ENCODE measurements at places on chromosomes 7 and 10.

- DNase-seq: no peak
Observed at GRCh38 chr10:110481919-110482318, 15.8 kb upstream of the DUSP5 start.

- no peak for DNase-seq
Observed at GRCh38 chr7:34036972-34037792, 131.8 kb downstream of the BMPER start.

DNA sequence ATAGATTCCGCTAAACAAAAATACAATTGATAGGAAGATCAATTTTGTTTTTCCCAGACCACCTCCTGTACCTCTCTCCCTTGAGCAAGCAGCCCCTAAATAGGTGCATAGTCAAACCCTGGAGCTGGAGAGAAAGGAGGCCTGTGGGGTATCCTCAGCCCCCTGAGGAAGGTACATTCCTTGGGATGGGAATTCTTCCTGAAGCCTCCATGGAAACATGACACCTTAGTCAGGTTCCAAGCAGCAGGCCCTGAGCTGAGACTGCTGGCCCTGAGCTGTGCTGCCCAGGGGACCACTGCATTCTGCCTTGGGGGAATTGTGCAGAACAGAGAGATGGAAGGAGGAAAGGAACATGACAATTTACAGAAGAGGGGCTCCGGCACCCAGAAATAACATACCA lies 7.4 kb downstream of the HNRNPF start:
- DNase-seq: no peak

DNA sequence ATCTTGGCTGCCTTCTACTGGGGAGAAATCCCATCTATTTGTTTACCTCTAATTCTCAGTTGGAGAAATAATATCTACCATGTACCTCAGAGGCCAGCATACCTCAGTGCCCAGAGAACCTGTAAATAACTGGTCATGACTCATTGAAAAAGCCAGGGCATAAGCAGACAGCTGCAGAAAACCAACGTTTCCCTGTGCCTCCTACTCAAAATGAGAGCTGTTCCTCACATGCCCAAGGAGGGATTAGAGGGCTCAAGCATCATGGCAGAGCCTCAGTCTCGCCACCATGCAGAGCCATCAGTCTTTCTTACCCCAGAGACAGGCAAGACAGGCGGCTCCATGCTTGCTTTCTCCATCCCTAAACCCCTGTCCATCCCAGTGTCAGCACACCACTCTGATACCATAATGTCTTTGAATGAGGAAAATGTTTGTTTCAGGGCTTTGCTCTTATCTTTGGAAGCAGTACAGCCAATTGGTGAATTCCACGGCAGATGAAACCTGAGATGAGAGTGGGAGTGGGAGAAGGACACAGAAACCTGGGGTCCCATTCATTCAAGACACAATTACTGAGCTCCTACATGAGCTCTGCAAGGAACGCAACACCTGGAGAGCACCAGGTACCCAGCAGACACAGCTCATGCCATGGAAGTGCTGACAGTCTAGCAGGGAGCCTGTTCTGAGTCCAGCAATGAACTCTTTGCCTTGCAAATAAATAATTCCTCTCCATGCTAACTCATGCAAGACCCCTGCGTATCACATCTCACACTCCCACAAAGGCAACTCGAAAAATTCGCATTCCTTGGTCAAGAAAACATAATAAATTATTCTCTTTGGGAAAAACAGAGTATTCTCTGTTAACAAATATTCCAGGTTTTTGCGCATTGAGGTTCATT lies 21.1 kb downstream of the PON1 start:
- no peak for DNase-seq

DNA sequence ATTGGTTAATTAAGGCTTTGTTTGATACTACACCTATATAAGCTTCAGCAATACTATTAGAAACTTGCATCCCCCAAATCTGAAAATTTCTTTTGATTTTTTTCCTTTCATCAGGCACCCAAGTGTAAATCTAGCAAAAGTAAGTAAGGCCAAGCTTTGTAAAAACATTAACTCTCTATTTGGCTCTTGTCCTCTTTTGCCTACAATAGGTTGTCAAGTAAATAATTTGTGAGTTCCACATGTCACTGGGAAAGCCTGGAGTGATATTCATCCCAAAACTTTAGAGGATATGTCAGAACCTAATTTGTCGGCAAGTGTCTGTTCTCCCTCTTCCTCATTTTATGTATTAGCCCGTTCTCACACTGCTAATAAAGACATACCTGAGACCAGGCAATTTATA lies 492.4 kb downstream of the IPMK start:
- DNase-seq: no peak

GRCh38 chr7:16232273-16232672 lies 189.1 kb downstream of the CRPPA start:
- DNase-seq: no peak

GRCh38 chr7:26937939-26938623 lies 73.7 kb upstream of the SKAP2 start:
- DNase-seq: no peak

DNA sequence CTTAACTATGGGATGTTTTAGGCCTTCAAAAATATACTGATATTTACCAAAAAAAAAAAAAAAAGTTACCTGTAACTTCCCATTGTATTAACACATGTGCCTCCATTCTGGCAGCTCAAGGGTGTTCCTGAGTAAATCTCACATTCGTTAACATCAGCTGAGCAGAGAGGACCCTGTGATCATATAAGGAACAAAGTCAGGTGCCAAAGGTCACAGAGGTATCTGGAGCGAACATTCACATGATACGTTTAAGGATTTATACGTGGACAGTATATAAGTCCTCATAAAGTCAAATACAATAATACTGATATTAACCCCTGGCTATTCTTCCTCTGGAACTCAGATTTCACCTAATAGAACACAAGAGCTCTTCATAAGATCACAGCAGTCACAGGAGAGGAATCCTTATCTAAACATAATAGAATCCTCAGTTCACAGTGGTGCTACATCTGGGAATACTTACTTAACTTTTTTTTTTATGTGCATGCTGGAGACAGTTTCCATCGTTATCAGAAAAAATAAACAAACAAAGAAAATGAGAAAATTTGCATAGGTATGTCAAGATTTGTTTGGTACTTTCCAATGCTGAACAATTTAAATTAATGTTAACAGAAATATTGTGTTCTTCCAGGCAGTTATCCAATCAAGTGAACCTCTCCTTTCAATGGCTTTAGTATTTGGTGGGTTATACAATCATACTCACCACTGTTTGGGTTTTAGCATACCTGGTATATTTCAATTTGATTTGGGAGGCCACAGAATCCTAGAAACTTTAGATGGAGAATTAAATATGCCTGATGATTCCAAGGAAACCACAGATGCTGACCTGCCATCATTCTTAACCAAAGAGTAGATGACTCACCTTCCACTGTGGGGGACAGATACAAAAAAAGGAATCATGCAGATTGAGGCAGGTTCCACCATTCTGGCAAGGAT lies 6.6 kb downstream of the CUBN start:
- DNase-seq: no peak

DNA sequence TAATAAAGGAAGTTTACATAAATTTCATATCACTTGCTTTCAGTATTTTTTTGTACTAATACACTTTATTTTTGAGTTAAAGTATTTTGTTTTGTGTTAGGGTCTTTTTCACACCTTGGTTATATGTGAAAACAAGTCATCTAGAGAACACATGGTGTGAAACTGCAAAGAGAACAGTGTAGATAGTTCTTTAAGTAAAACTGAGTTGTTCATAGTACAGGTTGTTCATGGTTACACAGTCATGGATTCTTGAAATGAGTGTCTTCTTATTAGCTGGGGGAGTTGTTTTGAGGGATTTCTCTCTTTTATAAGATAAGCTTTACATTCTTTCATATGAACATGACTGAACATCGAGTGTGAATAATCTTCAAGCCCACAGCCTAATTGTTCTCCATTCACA lies 244.2 kb downstream of the THSD7A start:
- DNase-seq: no peak

DNA sequence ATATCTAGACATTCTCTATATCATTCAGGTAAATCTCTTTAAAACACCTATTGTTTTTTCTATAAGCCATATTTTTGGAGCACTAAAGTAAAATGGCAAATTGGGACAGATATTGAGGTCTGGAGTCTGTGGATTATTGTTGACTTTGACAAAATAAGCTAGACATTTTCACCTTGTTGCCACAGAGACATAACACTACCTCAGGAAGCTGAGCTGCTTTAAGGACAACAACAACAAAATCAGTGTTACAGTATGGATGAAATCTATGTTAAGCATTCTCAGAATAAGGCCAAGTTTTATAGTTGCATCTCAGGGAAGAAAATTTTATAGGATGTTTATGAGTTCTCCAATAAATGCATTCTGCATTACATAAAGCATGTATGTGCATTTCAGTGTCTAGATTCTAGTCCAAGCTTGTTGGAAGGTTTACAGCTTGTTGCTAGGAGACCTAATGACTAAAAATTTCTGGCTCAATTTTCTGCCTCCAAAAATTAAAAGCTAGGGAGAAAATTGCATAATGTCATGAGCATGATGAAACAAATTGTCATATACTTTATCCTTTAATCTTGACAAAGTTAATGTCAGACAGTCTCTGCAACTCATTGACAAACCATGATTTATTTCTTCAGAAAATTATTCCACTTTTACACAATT lies 18.3 kb downstream of the LIPM start:
- DNase-seq: no peak

DNA sequence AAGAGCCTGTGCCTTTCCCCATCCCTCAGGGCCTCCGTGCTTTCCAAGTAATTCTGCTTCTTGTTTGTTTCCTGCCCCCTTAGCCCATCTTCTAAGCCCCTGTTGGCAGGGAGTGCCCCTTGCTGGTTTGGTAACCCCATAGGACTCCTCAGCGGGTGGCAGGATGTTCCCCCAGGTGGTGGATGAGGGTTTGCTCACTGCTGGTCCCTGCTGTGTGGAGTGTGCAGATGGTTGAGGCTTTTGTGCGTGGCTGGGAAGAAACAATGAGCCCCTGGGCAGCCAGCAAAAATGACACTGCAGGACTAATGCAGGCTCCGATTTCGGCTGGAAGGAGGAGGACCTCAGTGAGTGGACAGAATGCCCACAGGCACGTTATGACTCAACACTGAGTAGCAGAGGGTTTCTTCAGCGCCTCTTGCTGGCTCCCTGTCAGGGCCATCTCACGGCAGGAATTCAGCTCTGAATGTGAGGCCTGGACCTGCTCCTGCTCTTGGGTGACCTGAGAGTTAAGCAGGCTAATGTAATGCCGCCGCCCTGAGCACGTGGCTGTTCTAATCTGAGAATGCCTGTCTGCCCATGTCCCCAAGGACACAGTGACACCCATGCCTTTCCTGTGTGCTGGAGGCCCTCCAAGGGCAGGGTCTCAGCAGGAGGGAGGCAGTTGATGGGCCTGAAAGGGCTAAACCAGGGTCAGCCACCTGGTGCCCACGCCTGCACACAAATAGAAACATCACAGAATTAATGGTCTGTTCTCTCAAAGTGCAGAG lies 16.6 kb downstream of the BAG3 start:
- no peak for DNase-seq

Measured in activated gamma-delta T cell treated with Interleukin-2 at 50 U/mL for 16 hours (primary cell).